Heart left ventricle (tissue), 16 donors: ENCODE measurements at places on chromosomes 12 and 14. TPM values are rescaled to one million over a fixed set of nuclear protein-coding genes. Genes with fewer than 3 reads are reported as not detected.
A peak's percentile ranks its signal among the peaks of the same experiment; 100 is the strongest.

GRCh38 chr14:68609012-68609411 lies 183.9 kb downstream of the ZFP36L1 start:
- no peaks in the 10 kb centered on the region for H3K27me3 ChIP-seq
- no peak overlapping the region for H3K27ac ChIP-seq

DNA sequence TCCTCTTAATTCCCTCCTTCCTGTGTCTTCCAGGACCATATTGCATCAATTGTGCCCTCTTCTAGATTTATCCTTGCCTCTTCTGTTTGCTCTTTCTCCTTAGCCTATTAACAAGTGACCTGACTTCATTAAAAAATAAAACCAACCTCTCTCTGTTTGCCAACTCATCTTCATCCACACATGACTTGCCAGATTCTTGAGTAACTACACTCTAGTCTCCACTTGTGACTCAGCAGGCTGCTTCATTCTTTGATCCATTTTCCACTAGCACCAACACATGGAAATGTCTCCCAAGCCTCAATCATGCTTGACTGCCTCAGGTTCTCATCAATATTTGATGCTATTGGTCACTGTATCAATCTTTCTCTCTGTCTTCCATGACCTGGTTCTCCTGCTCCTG lies 492.4 kb upstream of the TMPO start:
- no peaks in the 10 kb centered on the region for H3K27me3 ChIP-seq
- no peaks in the 10 kb centered on the region for H3K36me3 ChIP-seq
- H3K4me3 ChIP-seq = no peak overlapping the region
- no peak for DNase-seq
- H3K4me1 ChIP-seq = no peaks in the 10 kb centered on the region

DNA sequence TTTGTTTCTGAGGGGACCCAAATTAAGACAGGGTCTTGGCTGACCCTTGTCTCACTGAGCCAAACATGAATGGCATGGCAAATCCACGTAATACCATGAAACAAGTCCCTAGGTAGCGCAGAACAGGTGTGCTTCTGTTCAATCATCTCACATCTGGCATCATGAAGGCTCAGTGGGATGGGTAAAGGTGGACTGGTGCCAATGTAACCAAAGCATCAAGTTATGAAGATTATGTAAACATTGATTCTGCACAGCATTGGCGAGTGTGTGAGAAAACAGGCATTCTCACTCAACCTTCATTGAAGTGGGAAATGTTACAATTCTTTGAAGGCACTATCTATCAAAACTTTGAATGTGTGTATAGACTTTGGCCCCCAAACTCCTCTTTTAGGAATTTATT lies 41.9 kb downstream of the PTGER2 start:
- no peaks in the 10 kb centered on the region for H3K27me3 ChIP-seq
- no peak for DNase-seq
- no peaks in the 10 kb centered on the region for H3K4me1 ChIP-seq
- H3K27ac ChIP-seq = no peak overlapping the region
- H3K4me3 ChIP-seq = no peak overlapping the region

DNA sequence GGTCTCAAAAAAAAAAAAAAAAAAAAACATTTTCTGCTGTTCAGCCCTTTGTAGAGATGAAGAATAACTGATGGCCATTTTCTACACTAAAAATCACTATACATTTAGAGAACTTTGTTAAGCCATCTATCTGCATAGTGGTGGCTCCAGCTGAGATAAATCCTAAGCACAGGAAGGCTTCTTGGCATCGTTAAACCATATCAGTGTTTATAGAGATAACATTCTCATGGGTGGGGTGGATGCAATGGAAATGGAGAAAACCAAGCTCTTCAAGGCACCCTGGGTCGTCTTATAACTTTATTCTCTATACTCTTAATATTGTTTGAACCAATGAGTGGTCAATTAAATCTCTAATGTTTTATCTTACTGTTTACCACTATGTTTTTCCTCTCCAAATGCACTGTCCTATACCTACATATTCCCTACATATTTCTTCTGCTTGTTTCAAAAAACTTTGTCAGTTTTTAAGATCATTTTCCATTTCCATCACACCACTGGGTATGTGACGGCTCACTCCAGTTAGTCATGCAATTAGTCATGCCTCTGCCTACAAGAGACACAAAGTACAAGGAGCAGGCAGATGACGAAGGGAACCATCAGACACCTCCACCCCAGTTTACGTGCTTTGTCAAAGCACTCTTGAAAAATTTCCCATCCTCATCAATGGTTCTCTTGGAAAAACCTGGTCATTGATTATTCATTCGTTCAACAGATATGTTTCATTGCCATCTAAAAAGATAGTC lies 119.3 kb upstream of the OVCH1 start:
- H3K4me3 ChIP-seq = no peak overlapping the region
- no peaks in the 10 kb centered on the region for H3K27me3 ChIP-seq
- no peak overlapping the region for H3K27ac ChIP-seq
- peaks cover 25% of the 10 kb centered on the region for H3K36me3 ChIP-seq
- no peak for DNase-seq
- H3K4me1 ChIP-seq = peaks cover 4% of the 10 kb centered on the region

GRCh38 chr14:65168840-65169239 lies 66.5 kb upstream of the MAX start:
- H3K27me3 ChIP-seq = no peaks in the 10 kb centered on the region
- DNase-seq = no peak
- H3K27ac ChIP-seq = peak overlapping the region; percentile 46
- no peaks in the 10 kb centered on the region for H3K36me3 ChIP-seq

DNA sequence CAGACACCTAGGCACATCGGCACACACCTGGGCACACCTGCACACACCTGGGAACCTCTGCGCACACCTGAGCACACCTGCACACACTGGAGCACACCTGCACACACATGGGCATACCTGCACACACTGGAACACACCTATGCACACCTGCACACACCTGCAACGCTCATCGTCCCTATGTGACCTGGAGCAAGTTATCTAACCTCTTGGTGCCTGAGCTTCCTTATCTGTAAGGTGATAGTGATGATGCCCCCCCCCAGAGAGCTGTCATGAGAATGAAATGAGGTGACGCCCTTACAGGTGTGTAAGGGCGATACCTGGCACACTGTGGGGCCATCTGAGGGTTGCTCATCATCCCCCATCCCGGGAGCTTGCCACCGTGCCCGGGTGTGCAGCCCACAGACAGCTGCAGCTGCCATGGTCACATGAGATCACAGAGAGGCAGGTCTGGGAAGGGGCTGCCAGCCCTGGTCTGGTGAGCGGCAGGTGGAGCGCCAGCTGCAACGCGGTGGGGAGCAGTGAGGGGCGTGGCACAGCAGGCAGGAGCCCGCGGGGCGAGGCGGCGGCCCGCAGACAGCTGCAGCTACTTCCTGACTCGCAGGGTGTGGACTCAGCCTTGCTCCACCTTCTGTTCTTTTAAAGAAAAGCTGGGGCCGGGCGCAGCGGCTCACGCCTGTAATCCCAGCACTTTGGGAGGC lies 59.9 kb upstream of the FBRSL1 start:
- no peaks in the 10 kb centered on the region for H3K4me1 ChIP-seq
- no peaks in the 10 kb centered on the region for H3K36me3 ChIP-seq
- H3K27me3 ChIP-seq = peaks cover 25% of the 10 kb centered on the region
- H3K4me3 ChIP-seq = no peak overlapping the region
- DNase-seq = no peak
- H3K27ac ChIP-seq = no peak overlapping the region

GRCh38 chr12:47801170-47801903 lies 18.4 kb downstream of the HDAC7 start:
- peaks cover 4% of the 10 kb centered on the region for H3K36me3 ChIP-seq
- H3K27ac ChIP-seq = peak overlapping the region; percentile 68
- no peak overlapping the region for H3K4me3 ChIP-seq
- H3K27me3 ChIP-seq = no peaks in the 10 kb centered on the region
- H3K4me1 ChIP-seq = peaks cover 81% of the 10 kb centered on the region

GRCh38 chr12:135138-135537 lies 68.6 kb downstream of the IQSEC3 start:
- H3K36me3 ChIP-seq = no peaks in the 10 kb centered on the region
- no peak overlapping the region for H3K4me3 ChIP-seq
- H3K27ac ChIP-seq = no peak overlapping the region
- peaks cover 19% of the 10 kb centered on the region for H3K4me1 ChIP-seq
- H3K27me3 ChIP-seq = peaks cover 14% of the 10 kb centered on the region
- no peak for DNase-seq

GRCh38 chr12:110015132-110015531 lies 15.9 kb downstream of the ANKRD13A start:
- DNase-seq = no peak
- H3K36me3 ChIP-seq = peaks cover 74% of the 10 kb centered on the region
- H3K4me1 ChIP-seq = peaks cover 41% of the 10 kb centered on the region
- peak overlapping the region; percentile 81 for H3K27ac ChIP-seq
- H3K27me3 ChIP-seq = no peaks in the 10 kb centered on the region

GRCh38 chr14:22555384-22556011 lies 33.5 kb downstream of the DAD1 start:
- no peak for DNase-seq
- peaks cover 68% of the 10 kb centered on the region for H3K4me1 ChIP-seq
- H3K36me3 ChIP-seq = no peaks in the 10 kb centered on the region
- H3K4me3 ChIP-seq = no peak overlapping the region

DNA sequence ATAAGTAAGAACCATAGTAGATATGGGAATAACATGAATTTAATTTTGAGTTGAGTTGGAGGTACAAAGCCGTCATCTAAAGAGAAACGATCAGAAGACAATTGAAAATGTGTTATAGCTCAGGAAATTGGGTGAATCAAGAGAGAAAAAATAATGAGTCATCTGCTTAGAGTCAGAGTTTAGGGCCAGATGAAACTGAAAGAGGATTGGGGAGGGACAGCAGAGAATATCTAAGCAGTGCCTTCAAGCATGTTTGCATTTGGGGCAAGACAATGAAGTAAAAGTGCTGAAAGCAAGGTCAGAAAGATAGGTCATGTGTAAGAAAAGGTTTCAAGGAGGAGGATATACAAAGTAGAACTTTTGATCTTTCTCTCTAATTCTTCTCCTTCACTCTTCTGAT lies 49.4 kb downstream of the SLC15A5 start:
- H3K4me3 ChIP-seq = no peak overlapping the region
- H3K4me1 ChIP-seq = no peaks in the 10 kb centered on the region
- no peak for DNase-seq
- H3K36me3 ChIP-seq = no peaks in the 10 kb centered on the region
- no peaks in the 10 kb centered on the region for H3K27me3 ChIP-seq

DNA sequence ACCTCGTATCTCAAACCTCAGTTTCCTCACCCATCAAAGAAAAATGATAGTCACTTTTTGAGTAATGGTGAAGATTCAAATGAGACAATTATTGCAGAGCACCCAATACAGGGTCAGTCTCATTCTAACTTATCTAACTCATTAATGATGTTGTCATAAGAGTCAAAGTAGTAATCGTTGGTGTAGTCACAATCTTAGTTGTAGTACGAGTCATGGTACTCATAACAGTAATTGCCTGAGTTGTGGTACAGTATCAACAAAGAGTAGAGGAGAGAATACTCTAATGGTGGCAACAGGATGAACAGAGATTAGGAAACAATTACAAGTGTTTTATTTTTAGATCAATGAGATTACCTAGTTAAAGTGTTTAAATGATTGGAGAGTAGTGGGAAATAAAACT lies 93.6 kb upstream of the TMTC2 start:
- H3K4me3 ChIP-seq = no peak overlapping the region
- H3K27ac ChIP-seq = no peak overlapping the region
- no peaks in the 10 kb centered on the region for H3K36me3 ChIP-seq

- H3K4me3 ChIP-seq = no peak overlapping the region
- no peak overlapping the region for H3K27ac ChIP-seq
- DNase-seq = no peak
- H3K36me3 ChIP-seq = no peaks in the 10 kb centered on the region
- H3K27me3 ChIP-seq = no peaks in the 10 kb centered on the region
Measured at GRCh38 chr14:89241934-89242651, 174.9 kb downstream of the FOXN3 start.

DNA sequence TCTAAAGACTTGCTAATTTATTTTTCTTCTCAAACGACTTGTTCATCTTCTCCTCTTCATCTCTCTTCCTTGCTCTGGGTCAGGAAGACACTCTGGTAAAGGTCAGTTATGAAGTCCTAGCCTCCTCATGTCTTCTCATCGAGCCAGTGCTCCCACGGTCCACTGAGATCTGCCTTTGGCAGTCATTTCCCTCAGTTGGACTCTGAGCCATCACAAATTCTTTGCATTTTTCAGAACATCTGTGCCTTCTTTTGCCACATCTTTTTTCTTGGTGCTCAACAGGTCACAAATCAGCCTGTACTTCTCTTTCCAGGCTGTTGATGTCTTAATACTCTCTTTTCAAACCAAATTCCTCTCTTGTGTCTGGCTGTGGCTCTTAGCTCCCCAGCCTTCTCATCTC lies 49.7 kb downstream of the IGF1 start:
- no peak for DNase-seq
- no peak overlapping the region for H3K4me3 ChIP-seq
- H3K27ac ChIP-seq = no peak overlapping the region
- no peaks in the 10 kb centered on the region for H3K27me3 ChIP-seq
- H3K36me3 ChIP-seq = no peaks in the 10 kb centered on the region

DNA sequence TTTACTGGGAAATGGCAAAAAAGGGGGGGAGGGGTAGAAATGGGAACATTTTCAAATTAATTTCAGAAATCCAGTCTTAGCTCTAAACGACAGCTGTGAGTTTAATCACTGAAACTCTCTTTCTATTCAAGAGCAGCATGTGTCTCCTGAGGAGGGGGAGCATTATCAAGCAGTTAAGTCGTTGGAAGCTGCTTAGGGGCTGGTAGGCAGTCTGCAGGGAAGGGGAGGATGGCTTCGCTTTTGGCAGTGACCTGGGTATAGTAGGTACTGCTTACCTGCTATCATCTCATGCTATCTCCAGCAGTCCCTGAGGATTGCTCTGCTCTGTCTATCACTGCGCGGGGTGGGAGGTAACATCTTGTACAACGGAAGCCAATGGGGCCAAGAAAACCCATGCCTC lies 567.4 kb downstream of the NRXN3 start:
- no peak overlapping the region for H3K27ac ChIP-seq
- H3K36me3 ChIP-seq = no peaks in the 10 kb centered on the region
- H3K27me3 ChIP-seq = no peaks in the 10 kb centered on the region

DNA sequence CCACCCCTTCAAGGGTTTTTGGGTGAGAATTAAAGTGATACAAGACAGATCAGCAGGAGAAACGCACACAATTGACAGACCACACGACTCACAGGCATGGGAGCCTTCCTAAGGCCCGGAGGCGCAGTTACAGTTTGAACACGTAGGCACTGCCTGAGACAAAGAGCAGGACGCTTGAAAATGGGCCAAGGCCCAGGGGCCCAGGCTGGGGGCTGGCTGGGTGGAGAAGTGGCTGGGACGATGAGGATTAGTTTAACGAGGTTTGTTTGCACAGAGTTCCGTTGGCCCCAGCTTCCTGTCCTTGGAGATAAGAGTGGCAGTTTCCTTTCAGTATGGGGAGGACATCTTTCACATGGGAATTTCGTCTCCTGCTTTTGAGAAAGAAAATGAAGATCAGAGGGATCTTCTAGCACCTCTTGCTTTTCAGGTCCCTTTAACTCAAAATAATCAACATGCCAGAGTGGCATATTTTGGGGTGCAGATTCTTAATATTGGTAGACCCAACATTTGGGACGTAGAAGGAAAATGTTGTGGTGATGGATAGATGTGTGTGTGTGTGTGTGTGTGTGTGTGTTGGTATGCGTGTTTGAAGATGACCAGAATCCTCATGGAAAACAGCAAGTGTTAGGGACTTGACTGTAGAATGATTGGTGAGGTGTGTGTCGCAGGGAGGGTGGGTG lies 44.6 kb downstream of the DLK1 start:
- no peaks in the 10 kb centered on the region for H3K4me1 ChIP-seq
- no peak overlapping the region for H3K27ac ChIP-seq
- DNase-seq = peak; percentile 20

The KRT7 gene
- total RNA-seq = 56.7 TPM

The ANKRD9 gene
- 231 TPM for total RNA-seq

The PTPN21 gene
- total RNA-seq = 54.7 TPM

The RBM23 gene
- 39.5 TPM for total RNA-seq

The KRT71 gene
- not detected for total RNA-seq

The DACT1 gene
- 3.4 TPM for total RNA-seq

The DPF3 gene
- total RNA-seq = 42.0 TPM

The KCNA5 gene
- 4.4 TPM for total RNA-seq

The TSPAN9 gene
- total RNA-seq = 308 TPM

The SYNE3 gene
- 15.5 TPM for total RNA-seq

The LRTM2 gene
- total RNA-seq = not detected
